Bronchial smooth muscle cell (primary cell): ENCODE measurements at places on chromosomes 13 and 19. TPM values are rescaled to one million over a fixed set of nuclear protein-coding genes. Genes with fewer than 3 reads are reported as not detected.

The RGCC gene
- total RNA-seq = 1.1 and 2.4 TPM in 2 replicates

The TPTE2 gene
- total RNA-seq = not detected in 2 replicates

The LILRA1 gene
- total RNA-seq = not detected in 2 replicates

The RBM26 gene
- 10.7 and 15.0 TPM in 2 replicates for total RNA-seq

The ONECUT3 gene
- total RNA-seq = not detected in 2 replicates

The PSG2 gene
- not detected in 2 replicates for total RNA-seq

The OVOL3 gene
- not detected in 2 replicates for total RNA-seq

The MRPS12 gene
- total RNA-seq = 19.8 and 29.9 TPM in 2 replicates

The ZIM2 gene
- 0.09 TPM in 1 of 2 replicates, not detected in the other for total RNA-seq

The NLRP4 gene
- total RNA-seq = not detected in 2 replicates

The LRRC8E gene
- 4.2 and 5.8 TPM in 2 replicates for total RNA-seq

The C19orf73 gene
- total RNA-seq = 0.16 and 0.77 TPM in 2 replicates
